T-helper 1 cell treated with Interleukin-12 subunit alpha and Interleukin-12 subunit beta and Interleukin-4 antibody, amounts not matched to agents 30 ng/mL and 1 ng/mL, for 36 hours (primary cell): ENCODE measurements at places on chromosomes 7 and 10. TPM values are rescaled to one million over a fixed set of nuclear protein-coding genes. Genes with fewer than 3 reads are reported as not detected.

Gene DLX5
- total RNA-seq: not detected in 2 replicates

Gene PSMG3
- 29.3 and 33.7 TPM in 2 replicates for total RNA-seq

Gene GJD4
- not detected in 2 replicates for total RNA-seq

Gene HMX2
- not detected in 2 replicates for total RNA-seq
